Hematopoietic multipotent progenitor cell treated with erythropoietin and hydrocortisone succinate and interleukin-3 and kit ligand, for 15 days (in vitro differentiated cells): ENCODE measurements at places on chromosomes 3 and 15.

DNA sequence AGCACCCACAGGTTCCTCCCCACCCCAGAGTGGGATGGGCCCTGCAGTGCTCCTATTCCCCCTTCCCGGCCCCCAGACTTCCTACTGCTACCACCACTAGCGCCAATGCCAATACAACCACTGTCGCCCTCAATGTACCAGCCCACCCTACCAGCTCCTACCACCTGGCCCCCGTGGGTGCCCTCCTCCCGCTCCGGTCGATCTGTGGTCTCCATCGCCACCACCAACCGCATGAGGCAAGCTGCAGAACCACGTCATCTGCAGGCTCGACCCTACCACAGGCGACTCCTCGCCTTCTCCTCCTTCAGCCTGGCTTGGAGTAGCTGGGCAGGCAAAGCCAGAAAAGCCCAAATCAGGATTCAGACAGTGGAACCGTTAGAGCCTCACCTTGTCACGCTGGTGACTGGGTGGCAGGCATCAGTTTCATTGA, 179.3 kb downstream of the POTEB3 start:
- no peak for DNase-seq

- no peak for DNase-seq
Measured at GRCh38 chr3:144296808-144297207, 325.2 kb downstream of the DIPK2A start.

GRCh38 chr3:62688812-62689211, 186.4 kb downstream of the CADPS start:
- no peak for DNase-seq

DNA sequence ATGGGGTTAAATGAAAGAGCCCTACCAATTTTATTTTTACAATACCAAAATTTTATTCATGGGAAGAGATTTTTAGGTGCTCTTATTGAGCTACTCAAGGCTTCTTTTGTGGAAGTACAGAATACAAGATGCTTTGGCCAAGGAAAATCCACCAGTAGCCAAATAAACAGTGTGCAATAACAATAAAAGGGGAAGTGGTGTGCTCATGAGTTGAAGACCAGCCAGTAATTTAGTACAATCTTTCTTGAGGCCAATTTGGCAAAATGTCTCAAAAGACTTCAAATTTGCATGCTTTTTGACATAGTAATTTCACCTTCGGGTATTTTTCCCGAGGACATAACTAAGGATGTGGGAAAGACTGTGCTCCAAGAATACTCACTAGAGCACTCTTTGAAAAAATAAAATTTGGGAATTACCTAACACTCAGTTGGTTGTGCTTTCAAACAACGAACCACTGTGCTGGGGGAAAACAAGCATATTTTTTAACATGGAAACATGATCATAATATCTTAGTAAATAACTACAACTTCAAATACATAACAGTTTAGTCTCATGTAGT, 294.0 kb downstream of the DIPK2A start:
- no peak for DNase-seq

GRCh38 chr3:129503471-129504291, 24.8 kb upstream of the RHO start:
- no peak for DNase-seq

GRCh38 chr15:39785841-39786240, 3.2 kb upstream of the FSIP1 start:
- DNase-seq, result no peak

- DNase-seq, result no peak
Measured at GRCh38 chr15:75231836-75232235, 26.3 kb upstream of the GOLGA6C start.
